Thyroid gland (tissue), 4 donors: ENCODE measurements at places on chromosomes 7 and 10.
A peak's percentile ranks its signal among the peaks of the same experiment; 100 is the strongest.

DNA sequence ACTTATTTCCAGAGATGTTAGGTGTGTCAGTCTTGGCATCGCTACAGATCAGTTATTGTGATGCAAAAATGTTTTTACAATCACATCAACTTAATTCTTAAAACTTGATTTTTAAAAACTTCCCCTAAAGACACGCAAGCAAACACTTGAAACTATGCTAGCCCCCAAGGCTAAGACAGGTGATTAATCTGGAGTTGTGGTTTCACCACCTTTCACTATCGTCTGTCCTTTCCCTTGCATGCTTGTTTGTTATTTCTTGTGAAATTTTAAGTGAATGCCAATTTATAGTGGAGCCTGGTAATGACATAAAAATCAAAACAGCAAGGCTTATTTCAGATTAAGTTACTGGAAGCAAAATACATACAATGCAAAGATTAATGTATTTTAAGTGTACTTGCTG lies 70.4 kb downstream of the SLC35B4 start:
- no peak for DNase-seq

- peak; percentile 30 for DNase-seq
Measured at GRCh38 chr10:64574371-64574770, 1053.2 kb downstream of the REEP3 start.

DNA sequence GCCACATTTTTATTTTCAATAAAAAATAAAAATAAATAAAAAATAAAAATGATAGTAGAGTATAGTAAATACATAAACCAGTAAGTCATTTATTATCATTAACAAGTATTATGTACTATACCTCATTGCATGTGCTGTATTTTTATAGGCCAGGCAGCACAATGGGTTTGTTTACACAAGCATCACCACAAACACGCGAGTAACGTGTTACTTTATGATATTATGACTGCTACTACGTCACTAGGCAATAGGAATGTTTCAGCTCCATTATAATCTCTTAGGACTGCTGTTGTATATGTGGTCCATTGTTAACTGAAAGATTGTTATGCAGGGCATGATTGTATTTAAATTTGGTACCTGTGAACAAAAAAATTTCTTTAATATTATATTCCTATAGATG lies 20.8 kb upstream of the SDHAF3 start:
- DNase-seq = no peak

DNA sequence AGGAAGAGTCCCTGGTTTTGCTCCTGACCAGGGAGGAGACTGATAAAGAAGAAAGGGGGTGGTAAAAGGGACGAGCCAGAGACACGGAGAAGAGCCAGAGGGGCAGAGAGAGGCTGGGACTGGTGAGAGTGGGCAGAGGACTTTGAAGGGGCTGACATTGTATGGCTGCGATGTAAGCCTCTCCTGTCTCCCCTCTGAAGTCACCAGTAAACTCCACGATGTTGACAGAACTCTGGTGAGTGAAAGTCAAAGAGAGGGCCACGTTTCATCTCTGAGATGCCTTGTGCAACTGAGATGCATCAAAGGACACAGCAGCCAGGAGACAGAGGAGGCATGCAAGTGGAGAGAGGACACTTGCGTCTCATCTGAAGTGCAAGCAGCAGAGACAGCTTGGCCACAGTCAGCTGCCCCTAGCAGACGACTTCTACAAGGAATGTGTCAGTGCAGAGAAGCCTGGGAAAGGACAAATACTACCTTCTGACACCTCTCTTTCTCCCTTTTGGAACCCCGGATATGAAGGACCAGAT lies 54.3 kb downstream of the SMKR1 start:
- no peak for DNase-seq

- DNase-seq = no peak
Measured at GRCh38 chr10:80253266-80253962, 36.0 kb downstream of the MAT1A start.

GRCh38 chr10:79220307-79220706 lies 127.0 kb upstream of the PPIF start:
- DNase-seq = no peak

DNA sequence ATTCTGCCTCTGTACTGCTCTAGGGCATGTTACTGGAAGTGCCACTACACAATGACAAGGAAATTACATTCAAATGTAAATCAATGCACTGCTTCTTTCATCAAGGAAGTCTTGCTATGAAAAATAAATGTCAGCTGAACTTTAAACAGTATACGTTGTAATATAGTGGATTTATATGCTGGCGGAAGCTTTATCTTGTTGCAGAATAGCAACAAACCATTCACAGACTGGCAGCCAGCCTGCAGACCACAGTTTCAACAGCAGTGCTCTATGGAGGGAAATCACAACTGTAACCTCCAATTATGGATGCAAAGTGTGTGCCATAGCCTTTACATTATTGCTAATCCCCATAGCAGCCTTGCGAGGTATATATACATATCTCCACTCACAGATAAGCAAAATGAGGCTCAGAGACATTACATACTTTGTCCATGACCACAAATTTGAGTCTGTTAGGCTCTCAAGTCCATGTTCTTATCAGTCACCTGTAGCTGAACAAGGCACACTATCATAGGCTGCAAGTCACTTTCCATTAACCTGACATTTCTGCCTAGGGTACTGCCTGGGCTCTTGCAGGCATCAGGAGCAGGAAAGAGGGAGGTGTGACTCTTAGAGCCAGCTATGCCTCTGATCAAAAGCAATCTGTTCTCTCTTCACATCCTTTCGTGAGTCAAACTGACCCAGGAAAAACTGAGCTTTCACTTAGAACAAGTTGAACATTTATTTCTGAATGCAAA lies 22.6 kb downstream of the COL28A1 start:
- no peak for DNase-seq

DNA sequence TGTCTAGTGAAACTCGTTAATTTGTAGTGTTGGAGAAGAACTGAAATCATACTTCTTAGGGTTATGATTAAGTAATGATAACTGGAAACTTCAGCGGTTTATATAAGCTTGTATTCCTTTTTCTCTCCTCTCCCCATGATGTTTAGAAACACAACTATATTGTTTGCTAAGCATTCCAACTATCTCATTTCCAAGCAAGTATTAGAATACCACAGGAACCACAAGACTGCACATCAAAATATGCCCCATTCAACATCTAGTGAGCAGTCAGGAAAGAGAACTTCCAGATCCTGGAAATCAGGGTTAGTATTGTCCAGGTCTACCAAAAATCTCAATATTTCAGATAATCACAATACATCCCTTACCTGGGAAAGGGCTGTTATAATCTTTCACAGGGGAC lies 187.6 kb downstream of the CFTR start:
- no peak for DNase-seq

- peak; percentile 19 for DNase-seq
Measured at GRCh38 chr10:126842356-126842755, 62.9 kb upstream of the DOCK1 start.

- DNase-seq = no peak
Measured at GRCh38 chr7:31335161-31335856, 5.2 kb downstream of the NEUROD6 start.

GRCh38 chr7:128035712-128036111 lies 4.5 kb upstream of the LRRC4 start:
- no peak for DNase-seq

- DNase-seq = no peak
Measured at GRCh38 chr10:70820976-70821750, 5.4 kb downstream of the SGPL1 start.

DNA sequence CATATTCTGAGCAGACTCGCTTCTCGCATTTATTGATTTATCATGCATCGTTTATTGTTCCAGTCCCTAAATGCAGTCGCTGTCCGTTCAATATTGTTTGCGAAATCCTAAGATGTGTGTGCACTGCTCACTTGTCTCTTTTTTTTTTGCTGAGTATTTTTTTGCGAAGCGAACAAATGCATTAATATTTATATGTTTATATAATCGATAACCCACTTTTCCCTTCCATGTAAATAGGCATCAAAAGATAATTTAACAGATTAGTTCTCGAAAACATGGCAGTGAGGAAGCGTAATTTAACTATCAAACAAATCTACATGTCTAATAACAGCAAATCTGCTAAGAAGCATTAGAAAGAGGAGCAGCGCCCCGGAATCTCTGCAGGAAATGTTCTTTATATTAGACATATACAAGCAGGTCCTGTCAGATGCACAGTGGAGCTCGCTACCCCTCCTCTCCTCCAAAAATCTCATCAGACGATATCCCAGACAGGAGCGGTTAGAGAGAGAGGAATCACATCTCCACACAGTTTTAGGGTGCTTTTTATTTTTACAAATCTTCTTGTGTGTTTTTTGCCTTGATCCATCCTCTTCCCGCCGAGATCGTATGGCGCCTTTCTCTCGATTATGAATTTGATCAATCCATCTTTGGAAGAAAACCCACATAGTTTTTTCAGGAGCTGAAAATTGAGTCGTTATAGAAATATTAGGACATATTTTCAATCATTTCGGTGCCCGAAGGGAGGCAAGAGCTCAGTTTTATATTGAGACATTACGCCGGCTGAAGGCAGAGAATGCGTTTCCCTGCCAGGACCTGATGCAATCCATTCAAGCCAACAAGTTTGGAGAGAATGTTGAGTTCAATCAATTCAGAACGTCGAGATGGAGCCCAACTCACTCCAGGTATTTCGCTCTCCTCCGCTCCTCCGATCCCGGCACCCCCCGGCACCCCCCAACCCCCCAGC lies at the start of gene ARID5B:
TSS of gene ARID5B (plus strand) at position 871 of the 964 bp plus-strand sequence. CDS start at position 882, 11 bp downstream.
- DNase-seq = peak; percentile 41

- no peak for DNase-seq
Measured at GRCh38 chr7:132840199-132840598, 241.7 kb downstream of the CHCHD3 start.

GRCh38 chr10:68861253-68861652 lies 33.9 kb downstream of the STOX1 start:
- DNase-seq = no peak

GRCh38 chr7:29853789-29854188 lies 47.5 kb downstream of the WIPF3 start:
- no peak for DNase-seq

DNA sequence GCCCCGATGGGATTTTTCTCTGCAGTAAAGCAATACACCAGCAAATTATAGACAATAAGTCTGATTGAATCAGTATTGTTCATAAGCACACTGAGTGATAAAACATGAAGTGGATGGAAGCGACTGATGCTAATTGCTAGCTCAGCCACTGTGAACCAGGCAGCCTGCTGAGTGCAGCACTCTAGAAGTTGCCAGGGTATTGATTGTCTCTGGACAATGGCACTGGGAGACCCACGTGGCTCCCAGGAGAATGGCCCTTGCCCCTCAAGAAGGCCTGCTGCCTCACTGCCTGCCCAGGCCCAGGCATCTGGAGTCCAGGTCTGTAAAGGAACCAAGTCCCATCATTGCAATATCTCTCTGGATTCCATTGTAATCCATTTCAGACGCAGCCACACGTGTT lies 80.4 kb upstream of the TCERG1L start:
- DNase-seq = no peak

GRCh38 chr7:50399206-50399605 lies 50.9 kb downstream of the FIGNL1 start:
- DNase-seq = no peak

GRCh38 chr10:6493521-6494441 lies 86.3 kb downstream of the PRKCQ start:
- DNase-seq = no peak

GRCh38 chr10:42988517-42989395 lies 88.1 kb upstream of the RET start:
- DNase-seq = no peak

DNA sequence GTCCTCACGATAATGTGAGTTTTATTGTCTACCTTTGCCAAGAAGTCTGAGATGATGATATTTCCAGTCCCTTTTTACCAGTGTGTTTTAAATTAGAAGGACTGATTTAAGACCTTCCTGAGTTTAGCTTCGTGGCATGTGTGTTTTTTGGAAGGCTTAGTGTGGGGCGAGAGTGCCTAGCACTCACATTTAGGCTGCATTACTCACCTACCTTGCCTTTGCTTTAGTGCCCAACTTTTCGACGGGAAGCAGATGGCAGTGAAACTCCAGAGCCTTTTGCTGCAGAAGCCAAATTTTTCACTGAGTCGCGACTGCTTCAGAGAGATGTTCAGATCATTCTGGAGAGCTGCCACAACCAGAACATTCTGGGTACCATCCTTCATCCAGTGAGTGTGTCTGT lies 50.9 kb downstream of the SND1 start:
- no peak for DNase-seq

DNA sequence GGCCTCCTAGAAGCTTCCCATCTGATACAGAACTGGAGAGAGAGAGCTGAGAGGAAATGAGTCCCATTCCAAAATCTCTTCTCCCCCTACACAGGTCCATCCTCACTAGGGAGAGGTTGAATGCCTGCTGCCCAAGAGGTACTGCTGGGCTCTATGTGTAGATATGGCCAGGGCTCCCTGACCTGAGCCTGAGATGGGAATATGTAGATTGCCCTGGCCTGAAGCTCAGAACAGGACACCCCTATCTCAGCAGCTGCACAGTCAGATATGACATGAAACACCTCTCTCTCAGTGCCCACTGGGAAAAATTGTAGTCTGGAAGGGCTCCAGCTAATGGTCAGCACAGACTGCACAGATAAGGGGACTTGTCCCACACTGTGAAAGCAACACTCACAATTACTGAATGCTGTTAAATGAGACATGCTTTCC lies 3.1 kb upstream of the IFIT1B start:
- DNase-seq = peak; percentile 23

GRCh38 chr10:77881636-77882035 lies 44.9 kb downstream of the DLG5 start:
- no peak for DNase-seq

DNA sequence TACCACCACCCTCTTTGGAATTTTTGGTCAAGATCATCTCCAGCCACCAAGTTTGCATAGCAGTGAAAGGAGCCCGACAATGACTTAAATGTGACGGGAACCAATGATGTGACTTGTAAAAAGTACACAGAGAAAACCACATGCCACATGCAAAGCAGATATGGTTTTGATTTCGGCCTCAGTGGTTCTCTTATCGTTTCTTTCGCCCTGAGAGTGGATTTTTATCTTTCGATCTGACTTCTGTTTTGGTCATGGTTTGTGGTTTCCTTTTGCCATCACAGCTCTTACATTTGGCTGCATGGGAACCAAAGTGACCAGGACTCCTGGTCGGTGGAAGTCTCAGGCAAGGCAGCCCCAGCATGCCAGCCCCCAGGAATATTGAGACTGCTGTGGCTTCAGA lies 31.5 kb downstream of the TCF7L2 start:
- DNase-seq = no peak

DNA sequence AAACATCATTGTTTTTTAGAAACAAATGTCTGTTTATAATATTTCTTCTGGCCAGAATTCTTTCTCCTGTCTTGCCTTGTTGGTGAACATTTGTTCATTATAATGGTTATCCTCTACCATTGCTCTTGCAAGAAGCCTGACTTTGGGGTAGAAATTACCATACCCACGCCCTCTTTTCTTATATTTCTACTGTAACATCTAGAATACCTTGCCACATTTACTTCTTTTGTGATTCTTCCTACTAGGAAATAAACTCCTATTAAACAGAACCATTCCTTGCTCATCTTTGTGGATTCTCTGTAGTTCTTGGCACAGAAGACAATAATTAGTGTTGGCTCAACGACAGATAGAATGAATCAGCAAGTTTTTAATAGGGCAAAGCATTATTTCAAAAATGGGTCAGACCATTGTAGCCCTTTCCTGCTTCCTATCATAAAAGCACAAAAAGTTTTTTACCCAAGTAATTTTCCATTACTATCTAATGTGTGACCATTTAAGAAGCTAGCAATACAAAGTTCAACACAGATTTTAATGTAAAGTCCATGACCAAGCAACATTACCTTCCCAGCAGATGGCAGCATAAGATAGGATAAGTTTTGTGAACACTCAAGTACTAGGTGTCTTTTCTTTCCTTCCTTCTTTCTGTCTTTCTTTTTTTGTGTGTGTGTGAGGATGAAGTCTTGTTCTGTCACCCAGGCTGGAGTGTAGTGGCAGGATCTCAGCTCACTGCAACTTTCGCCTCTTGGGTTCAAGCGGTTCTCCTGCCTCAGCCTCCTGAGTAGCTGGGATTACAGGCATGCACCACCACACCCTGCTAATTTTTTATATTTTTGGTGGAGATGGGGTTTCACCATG lies 270.4 kb downstream of the HGF start:
- DNase-seq = no peak
